ENCODE measurements at places on chromosomes 1 and 21.

GRCh38 chr1:65044411-65044810, 78.1 kb upstream of the JAK1 start:
- DNase-seq: no peak

GRCh38 chr1:204190212-204191211, 5.8 kb downstream of the KISS1 start:
- DNase-seq: no peak

DNA sequence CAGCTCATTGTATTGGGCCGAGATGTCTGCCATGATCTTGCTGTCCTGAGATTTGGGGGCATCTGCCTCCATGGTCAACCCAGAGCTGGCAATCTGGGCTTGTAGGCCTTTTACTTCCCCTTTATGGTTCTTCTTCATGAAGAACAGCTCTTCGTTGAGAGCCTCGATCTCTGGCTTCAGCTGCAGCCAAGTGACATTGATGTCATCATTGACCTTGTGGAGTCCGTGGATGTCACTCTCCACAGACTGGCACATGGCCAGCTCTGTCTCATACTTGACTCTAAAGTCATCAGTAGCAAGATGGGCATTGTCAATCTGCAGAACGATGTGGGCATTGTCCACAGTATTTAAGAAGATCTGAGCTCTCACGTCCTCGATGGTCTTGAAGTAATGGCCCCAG, 29.2 kb downstream of the RAP1A start:
- no peak for DNase-seq

DNA sequence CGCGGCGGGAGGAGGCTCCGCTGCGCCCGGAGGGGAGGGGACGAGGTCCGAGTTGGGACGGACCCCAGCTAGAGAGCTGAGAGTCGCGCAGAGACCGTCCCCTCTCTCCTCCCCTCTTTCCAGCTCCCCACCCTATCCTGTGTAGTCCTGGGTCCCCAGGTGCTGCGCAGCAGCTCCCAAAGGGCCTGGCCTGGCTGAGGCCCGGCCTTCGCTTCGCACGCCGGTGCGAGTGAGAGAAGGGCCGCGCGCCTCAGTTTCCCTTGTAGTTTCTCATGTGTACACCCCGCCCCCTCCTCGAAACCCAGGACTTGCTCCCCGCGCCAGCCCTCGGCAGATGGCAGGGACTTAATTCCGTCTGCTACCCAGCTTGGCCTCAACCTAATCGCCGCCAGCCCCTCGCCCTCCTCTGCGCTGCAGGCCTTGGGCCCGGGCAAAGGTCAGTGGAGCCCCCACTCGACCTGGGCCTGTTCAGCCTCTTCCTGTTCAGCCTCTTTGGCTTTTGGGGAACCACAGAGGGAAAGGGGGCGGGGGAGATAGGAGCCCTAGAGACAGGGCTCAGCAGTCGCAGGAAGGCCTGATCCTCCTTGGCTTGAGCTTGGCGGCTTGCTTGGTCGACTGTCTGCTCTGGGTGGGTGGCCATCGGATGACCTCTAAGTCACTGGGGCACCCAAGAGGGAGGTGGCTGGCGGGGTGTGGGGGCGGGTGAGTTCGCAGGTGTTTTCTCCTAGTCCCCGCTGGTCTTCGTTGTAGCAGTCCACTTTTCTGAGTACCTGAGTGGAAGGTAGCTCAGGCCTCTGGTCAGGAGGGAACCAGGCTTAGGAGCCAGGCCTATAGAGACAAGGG, 1.0 kb downstream of the ZNF687 start:
- no peak for DNase-seq

DNA sequence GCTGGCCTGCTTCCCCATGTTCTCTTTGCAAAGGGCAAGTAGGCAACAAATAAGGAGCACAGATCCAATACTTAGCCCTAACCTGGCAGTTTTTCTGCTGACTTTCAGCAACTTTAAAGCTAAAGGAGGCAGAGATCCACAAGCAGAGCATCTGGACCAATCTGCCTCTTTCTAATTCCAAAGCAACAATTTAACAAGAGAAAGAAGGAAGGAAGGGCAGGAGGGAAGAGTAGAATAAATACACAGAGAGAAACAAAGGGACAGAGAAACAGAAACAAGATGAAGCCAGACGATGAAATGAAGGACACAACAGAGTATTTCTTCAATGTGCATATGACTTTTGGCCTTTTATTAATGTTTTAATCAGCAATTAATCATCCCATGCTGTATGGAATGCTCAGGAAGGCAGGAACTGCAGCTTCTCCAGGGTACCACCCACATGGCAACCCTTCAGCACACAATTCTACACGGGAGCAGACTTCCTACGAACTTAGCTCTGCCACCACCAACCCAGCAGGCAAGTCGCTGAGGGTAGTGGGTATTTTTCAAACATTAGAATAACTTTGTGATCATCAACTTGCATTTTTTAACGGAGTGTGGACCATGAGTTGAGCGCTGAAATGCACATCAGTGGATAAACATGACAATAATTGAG, 15.3 kb downstream of the CLCC1 start:
- DNase-seq: no peak

- DNase-seq: no peak
Measured at GRCh38 chr1:81801651-81802456, 1.1 kb downstream of the ADGRL2 start.

DNA sequence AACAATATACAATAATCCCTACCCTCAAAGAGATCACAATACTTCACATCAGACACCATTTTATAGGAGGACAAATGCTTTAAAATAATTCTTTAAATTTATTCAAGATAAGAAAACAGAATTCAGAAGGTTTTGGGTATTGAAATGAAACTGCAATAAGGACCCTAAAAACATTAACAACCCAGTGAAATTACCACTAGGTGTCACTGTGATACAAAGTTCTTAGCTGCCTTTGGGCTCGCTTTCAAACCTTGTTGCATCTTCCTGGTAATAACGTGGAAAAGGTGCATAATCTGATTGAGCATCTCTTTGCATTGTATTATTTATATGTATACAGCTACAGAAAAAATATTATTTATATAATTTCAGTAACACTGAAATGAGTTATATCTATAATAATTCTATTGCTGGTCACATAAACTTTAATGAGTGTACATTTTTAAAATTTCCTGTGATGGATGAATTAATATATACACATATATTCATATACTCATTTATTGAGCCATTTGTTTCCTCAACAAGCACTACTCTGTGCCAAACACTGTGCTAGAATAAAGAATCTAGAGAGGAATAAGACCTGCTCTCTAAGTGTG, 185.2 kb downstream of the FAF1 start:
- no peak for DNase-seq

GRCh38 chr1:178593515-178593914, 80.6 kb downstream of the TEX35 start:
- DNase-seq: no peak

- no peak for DNase-seq
Measured at GRCh38 chr1:100611086-100611485, 73.1 kb downstream of the GPR88 start.

- DNase-seq: no peak
Measured at GRCh38 chr1:98661544-98662355, at the start of gene SNX7. Gene SNX7, plus strand, starts transcription at chr1:98661721. Its CDS starts 11 bp downstream, at chr1:98661732.

DNA sequence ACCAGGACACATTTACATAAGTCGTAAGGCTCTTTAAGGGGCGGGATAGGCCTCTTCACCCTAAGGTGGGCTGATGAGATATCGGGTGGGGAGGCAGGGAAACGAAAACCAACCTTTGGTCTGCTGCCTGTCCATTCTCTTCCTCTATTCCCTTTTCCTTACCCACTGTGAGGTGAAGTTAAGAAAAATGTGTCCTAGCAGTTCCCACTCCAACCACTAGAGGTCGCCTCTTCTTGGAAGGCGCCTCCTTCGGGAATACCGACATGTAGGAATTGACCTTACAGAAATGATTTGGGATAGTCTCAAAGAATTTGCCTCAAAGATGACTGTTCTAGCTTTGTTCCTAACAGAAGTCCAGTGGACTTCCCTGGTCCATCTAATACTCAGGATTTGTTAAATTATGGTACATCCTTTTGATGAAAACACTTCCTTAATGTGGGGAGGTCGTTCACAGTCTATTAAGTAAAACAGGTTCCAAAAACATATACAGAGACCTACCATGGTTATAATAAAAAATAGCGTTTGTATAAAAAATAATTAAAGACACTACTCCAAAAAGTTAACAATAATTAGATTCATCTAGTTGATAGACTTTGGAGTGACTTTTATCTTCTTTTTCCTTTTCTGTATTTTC, 14.1 kb downstream of the AZIN2 start:
- DNase-seq: no peak

- no peak for DNase-seq
Measured at GRCh38 chr1:81681601-81682266, 119.0 kb upstream of the ADGRL2 start.

GRCh38 chr1:244060686-244061085, 9.6 kb downstream of the ZBTB18 start:
- no peak for DNase-seq

- no peak for DNase-seq
Measured at GRCh38 chr1:197917805-197918651, 856 bp downstream of the LHX9 start.

DNA sequence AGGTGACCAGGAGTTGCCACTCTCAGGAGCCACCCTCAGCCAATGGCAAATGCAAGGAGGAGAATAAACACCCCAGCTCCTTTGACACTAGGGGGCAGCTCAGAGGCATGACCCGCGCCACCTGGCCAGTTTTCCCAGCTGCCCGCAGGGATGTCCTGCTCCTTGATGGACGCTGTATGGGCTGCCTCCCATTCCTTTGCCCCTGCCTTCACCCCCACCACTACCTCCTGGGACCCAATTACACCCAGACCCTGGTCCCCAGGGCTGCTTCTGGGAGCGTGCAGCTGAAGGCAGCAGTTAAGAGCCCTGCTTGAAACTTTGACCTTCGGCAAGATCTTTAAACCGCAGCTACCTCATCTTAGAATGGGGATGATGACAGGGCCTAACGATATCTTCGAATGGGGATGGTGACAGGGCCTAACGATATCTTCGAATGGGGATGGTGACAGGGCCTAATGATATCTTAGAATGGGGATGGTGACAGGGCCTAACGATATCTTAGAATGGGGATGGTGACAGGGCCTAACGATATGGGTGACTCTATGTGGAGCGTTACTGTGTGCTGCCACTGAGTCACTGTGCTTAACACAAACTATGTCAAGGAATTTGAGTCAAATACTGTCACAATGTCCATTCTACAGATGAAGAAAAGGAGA, 163.0 kb upstream of the KAZN start:
- no peak for DNase-seq

- DNase-seq: no peak
Measured at GRCh38 chr1:27307874-27308598, 13.9 kb upstream of the TMEM222 start.

DNA sequence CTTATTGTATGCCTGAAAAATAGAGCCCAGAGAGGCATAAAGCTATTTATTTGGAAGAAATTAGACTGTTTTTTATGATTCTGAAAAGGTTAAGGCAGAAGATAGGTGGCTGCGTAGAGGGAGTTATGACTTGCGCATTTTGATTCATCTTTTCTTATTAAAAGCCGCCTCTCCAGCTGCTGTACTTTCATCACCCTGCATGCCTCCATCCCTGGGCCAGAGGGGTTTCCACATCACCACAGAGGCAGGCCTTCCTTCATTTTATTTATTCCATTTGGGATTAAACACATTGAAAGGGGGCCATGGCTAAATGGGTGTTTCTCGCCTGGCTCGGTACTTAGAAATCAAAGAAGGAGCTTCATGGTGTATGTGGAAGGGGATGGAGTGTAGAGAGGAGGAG, 14.6 kb upstream of the RGS8 start:
- DNase-seq: no peak

- DNase-seq: no peak
Measured at GRCh38 chr1:182884872-182885271, 45.7 kb downstream of the DHX9 start.

- no peak for DNase-seq
Measured at GRCh38 chr1:100523038-100523652, 14.8 kb upstream of the GPR88 start.

DNA sequence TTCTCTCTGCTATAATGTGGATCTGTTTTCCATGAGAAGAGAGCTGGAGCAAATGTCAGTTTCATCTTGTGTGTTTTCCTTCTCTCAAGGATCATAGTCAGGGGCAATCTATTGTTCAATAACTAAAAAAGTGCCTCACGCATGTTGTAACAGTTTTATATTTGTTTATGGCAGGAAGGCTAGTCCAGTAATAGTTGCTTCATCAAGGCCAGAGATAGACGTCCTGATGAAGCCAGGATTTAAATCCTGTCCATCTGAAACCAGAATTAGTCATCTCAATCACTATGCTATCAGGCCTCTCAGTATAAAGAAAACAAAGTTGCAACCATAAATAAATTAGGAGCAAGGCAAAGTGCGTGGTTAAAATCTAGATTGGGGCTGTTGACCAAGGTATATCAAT, 30.2 kb upstream of the DUSP10 start:
- no peak for DNase-seq

GRCh38 chr1:67889466-67889865, 56.2 kb upstream of the GNG12 start:
- DNase-seq: no peak

DNA sequence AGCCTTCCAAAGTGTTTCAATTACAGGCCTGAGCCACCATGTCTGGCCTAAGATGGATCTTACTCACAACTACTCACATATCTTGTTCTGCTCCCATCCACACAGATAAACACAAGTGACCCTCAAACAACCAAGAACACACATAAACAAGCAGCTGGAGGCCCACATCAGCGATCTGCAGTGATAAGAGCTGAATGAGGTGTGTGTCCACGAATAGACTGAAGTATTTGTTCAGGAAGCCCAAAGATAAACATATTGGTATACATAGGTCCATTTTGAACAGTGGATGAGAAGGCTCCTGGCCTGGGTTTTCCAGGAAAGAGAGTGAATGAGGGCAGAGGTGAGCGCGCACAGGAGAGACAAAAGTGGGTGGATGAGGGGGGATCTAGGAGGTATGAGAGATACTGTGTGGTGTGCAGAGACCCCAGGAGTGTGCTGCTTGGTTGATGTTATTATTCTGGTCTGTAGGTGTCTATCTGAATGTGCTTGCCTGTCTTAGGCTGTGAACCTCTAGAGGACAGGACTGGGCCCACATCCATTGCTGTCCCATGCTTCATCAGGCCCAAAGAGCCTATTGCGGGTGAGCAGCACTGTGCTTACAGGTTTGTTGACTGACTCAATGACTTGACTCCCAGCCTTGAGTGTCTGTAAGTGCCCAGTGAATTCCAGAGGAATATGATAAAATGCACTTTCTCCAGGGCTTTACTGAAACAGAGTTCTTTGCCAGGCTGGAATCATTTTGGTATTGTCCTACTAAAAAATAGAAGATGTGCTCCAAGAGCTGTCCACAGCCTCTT, 79.9 kb upstream of the ATP1A1 start:
- DNase-seq: no peak

GRCh38 chr1:209406595-209406994, 176.9 kb upstream of the CAMK1G start:
- DNase-seq: no peak

GRCh38 chr21:26852423-26852822, 7.2 kb upstream of the ADAMTS1 start:
- DNase-seq: no peak

GRCh38 chr1:195185321-195185720, 1422.9 kb downstream of the KCNT2 start:
- no peak for DNase-seq

- no peak for DNase-seq
Measured at GRCh38 chr1:240020871-240021270, 70.8 kb upstream of the FMN2 start.

- no peak for DNase-seq
Measured at GRCh38 chr1:178407655-178408054, 89.1 kb downstream of the CLEC20A start.

- no peak for DNase-seq
Measured at GRCh38 chr1:107433635-107434360, 293.0 kb downstream of the NTNG1 start.
